Fibroblast of skin of right biceps (primary cell): ENCODE measurements at places on chromosomes 2 and 18.

DNA sequence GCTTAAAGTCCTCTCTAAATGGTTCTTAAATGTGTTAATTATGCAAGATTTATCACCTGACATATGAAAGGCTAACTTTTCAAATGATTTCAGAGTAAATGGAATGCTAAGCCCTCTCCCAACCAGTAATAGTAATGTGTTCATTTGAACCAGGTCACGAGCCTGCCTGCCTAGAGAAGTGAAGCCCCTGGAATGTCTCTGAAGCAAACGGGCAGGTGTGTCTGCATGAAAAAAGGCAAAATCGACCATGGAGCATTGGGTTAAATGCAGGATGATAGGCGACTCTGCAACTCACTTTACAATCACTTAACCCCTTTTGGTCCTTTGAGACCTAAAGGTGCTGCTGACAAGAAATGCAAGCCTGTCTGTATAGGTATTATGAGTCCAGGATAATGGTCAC lies 798.4 kb upstream of the ACVR2A start:
- DNase-seq = no peak

- no peak for DNase-seq
These were observed 5.7 kb upstream of the KLHL30 start for GRCh38 chr2:238132463-238133450.

DNA sequence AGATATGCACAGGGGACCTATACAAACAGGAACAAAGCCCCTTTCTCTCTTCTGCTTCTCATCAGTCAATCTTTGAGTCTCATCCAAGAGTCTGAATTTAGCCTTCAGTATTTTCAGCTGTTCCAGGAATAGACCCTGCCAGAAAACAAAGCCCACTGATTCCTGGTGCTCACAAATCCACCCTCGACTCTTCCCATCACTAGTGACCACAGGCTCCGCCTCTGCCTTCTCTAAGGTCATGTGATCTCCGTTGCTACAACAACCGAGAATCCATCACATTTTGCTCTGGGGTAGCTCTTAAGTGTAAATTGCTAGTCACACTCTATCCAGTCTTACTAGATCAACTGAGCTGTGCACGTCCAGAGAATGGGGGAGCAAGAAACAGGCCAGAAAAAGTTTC lies 46.4 kb upstream of the SPTBN1 start:
- no peak for DNase-seq

- DNase-seq = peak; percentile 76
These were observed 6.7 kb downstream of the DSEL start for GRCh38 chr18:67509741-67510391.

DNA sequence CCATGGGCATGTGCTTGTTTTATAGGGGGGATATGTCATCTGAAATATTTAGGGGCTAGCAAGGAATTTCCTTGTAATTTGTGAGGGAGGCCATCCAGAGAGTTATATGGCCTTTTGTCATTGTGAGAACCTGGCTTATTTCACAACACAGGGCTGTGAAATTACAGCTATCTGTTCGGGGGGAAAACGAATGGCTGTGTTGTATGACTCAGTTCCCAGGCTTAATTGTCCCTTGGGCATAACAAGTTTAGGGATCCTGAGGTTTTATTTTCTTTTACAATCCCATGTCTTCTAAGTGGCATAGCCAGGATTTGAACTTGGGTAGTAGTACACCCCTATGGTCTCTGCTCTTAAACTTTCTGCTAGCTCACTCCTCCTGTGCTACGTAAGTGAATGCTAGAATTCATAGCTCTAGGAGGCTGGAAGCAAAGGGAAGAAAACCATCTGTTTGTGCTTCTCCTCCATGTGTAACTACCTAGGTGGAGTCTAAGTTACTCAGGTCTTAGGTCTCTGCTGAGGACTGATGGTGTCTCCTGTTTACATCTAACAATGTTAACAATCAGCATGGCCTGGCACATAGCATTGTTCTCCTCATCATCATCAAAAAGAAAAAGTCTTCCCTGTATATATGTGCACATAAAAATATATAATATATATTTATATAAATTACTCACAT lies 53.8 kb downstream of the SKA1 start:
- no peak for DNase-seq

DNA sequence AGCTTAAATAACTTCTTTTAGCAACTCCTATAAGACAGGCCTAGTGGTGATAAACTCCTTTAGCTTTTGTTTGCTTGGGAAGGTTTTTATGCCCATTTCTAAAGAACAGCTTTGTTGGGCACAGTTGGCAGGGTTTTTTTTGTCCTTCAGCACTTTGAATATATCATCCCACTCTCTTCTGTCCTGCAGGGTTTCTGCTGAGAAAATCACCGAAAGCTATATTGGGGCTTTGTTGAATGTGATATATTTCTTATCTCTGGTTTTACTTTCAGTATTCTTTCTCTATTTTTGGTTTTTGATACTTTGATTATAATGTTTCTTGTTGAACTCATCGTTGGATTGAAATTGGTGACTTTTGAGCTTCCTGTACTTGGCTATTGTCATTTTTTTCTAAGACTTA lies 372.8 kb upstream of the ZC3H15 start:
- no peak for DNase-seq

DNA sequence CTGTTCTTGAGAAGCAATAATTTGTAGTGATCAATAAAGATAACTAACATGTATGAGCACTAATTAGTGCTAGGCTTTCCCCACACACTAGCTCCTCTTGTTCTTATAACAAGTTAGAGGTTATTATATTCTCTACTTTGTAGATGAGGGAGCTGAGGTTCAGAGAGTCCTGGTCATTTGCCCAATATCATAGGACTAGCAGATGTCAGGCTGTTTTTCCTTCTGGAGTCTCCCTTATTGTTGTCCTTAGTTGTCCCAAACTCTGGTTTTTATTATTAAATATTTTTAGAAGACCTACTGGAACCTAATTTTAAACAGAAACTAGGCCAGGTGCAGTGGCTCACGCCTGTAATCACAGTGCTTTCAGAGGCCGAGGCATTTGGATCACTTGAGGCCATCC lies 16.5 kb upstream of the TTC39C start:
- DNase-seq = no peak

GRCh38 chr2:238947920-238948710 lies 100.2 kb downstream of the TWIST2 start:
- peak; percentile 92 for DNase-seq

DNA sequence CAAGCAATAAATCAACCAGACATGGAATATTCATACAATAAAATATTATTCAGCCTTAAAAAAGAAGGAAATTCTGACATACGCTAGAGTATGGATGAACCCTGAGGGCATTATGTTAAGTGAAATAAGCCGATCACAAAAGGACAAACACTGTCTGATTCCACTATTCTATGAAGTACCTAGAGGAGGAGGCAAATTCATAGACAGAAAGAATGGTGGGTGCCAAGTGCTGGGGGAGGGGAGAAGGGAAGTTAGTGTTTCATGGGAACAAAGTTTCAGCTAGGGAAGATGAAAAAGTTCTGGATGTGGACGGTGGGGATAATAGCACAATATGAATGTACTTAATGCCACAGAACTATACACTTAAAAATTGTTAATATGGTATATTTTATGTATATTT lies 19.8 kb downstream of the SMAD7 start:
- DNase-seq = no peak

GRCh38 chr2:7450188-7450832 lies 533.1 kb downstream of the RNF144A start:
- no peak for DNase-seq

DNA sequence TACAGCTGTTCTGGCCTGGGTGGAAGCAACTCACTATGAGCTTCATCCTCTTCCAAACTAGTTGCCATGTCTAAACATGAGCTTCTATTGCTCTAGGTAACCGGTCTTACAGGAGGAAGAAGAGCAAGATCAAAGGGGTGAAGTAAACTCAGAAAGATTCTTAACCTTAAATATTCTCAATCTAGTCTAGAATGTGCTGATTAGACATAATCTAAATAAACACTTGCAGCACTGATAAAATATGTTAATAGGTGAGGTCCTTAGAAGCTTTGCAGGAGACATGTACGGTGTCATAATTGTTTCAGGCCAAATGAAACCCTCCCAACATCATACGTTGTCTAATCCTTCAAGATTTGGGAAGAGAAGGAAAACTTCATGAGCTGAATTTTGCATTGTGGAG lies 431.6 kb upstream of the FSHR start:
- DNase-seq = no peak

DNA sequence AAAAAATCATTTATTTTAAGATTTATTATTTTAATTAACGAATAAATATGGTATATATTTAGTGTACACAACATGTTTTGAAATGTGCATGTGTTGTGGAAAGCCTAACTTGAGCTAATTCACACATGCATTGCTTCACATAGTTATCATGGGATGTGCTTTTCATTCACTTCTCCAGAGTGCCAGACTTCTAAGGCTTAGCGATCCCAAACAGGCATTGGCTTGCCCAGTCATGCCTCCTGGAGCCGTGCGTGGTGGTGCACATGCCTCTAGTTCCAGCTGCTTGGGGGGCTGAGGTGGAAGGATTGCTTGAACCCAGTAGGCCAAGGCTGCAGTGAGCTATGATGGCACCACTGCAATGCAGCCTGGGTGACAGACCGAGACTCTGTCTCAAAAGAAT lies 40.5 kb downstream of the ARHGEF4 start:
- no peak for DNase-seq

DNA sequence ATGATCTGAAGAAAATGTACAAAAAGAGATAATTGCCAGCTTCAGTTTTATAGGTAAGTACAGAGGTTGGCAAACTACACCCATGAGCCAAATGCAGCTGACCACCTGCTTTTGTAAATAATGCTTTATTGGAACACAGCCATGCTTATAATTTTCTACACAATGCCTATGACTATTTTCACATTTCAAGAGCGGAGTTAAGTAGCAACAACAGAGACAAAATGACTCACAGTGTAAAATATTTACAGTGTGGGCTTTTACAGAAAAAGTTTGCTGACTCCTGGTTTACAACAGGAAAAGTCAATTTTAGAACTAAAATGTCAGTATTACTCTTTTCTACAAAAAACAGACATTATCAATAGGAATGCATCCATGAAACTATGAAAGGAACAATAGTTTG lies 26.0 kb downstream of the CWC22 start:
- DNase-seq = peak; percentile 11

DNA sequence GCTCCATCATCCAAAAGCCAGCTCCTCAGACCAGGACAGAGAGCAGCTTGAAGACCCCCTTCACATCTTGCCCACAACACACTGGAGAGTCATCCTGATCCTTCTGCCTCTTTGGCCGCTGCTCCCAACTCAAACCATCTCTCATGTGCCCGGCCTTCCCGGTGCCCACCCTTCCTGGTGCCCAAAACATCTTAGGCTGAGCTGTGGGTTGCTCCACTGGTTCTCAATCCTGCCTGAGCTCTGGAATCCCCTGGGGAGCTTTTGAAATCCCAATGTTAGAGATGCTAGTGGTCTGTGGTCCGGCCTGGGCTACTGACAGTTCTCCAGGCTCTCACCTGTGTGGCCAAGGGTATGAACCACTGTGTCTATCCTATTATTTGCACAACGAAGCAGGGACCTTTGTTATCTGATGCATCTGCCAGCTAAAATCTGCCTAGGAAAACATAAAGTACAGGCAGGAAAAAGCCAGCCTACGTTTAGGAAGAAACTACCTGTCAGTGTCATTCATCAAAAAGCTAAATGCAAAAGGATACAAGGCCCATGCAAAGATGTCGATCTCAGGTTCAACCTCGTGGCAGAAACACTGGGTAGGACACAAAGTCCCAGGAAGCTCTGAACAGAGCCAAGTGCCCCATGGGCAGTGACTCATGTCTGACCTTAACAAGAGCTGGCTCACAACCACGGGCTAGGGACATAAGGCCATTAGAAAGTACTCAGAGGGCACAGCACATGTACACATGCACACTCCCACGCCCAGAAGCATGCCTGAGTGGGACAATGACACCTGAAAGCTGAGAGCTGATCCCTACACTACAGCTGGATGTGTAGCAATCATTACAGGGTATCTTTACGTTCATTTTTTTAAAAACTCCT lies 30.8 kb downstream of the TBC1D8 start:
- no peak for DNase-seq

GRCh38 chr2:219542931-219543595 lies 546 bp downstream of the CHPF start:
- peak; percentile 17 for DNase-seq

DNA sequence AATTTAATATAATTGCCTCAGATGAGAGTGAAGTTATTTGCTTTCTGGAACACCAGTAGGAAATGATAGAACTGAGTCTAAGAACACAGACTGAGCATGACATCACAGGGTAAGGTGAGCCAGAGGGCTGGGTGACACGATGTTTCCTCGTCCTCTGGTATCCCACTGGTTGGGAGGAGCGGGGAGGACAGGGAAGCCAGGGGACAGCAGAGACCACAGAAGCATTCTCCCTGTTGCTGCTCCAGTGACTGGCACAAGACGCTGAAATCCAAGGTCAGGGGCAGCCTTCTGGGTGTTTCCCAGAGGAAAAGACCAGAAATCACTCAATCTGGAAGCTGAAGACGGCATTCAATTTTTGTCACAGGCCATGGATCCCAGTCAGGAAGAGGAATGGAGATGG lies 363.4 kb upstream of the SOX11 start:
- no peak for DNase-seq

DNA sequence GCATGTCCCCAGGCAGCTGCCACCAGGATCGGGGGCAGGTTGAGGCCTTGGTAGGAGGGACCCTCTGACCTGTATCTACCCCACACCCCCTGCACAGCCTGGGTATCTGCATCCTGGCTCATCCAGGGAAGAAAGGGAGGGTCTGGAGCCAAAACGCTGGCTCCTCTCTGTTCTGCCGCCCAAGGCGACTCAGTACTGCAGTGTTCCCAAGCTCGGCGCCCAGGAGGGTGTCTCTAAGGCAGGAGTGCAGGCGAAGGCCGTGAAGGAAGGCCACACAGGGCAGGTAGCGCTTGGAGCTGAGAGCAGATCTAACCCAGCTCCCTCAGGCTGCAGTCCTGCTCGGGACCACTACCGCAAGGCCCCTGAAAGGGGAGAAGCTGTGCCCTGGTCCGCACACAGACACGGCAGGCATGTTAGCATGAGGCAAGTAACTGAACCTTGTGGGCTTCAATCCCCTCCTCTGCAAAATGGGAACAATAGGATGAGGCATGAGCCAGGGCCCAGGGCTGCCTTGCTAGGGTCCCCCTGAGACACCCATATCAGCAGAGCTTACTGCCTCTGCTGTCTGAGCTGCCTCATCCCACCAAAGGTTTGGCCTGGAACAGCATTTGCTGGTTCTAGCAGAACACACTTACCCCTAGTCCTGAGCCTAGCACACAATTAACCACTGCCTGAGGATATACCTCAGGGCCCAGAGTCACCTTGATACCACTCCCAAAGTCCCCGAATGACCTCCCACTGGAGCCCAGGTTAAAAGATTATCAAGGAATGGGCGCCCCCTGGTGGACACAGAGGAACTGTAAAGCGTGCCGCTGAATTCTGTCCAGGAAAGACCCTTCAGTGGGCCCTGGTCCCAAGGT lies 6.5 kb downstream of the PTMA start:
- DNase-seq = peak; percentile 58

DNA sequence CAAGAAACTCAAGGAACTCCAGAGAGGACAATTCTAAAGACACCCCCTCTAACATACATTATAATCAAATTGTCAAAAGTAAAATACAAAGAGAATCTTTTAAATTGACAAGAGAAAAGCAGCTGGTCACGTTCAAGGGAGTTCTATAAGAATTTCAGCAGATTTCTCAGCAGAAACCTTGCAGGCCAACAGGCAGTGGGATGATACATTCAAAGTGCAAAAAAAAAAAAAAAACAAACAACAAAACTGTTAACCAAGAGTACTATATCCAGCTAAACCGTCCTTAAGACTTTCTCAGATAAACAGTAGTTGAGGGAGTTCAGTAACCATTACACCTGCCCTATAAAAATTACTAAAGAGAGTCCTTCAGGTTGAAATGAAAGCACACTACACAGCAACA lies 33.9 kb downstream of the CCDC138 start:
- DNase-seq = no peak
